ENCODE measurements at places on chromosomes 4 and X. TPM values are rescaled to one million over a fixed set of nuclear protein-coding genes. Genes with fewer than 3 reads are reported as not detected.

NRK gene
- 4.9 TPM for polyA plus RNA-seq

ANKRD50 gene
- 22.3 TPM for polyA plus RNA-seq

PRDM8 gene
- polyA plus RNA-seq, result 3.0 TPM

NR3C2 gene
- polyA plus RNA-seq, result 6.8 TPM

UGT2B17 gene
- 287 TPM for polyA plus RNA-seq

CLNK gene
- 0.52 TPM for polyA plus RNA-seq

NR0B1 gene
- polyA plus RNA-seq, result 0.21 TPM

MTNR1A gene
- polyA plus RNA-seq, result 0.48 TPM

MAGEB2 gene
- polyA plus RNA-seq, result not detected

CNOT6L gene
- 29.5 TPM for polyA plus RNA-seq

HAND2 gene
- polyA plus RNA-seq, result 37.1 TPM

GYPE gene
- 0.70 TPM for polyA plus RNA-seq

PDGFC gene
- 23.5 TPM for polyA plus RNA-seq

CXXC4 gene
- polyA plus RNA-seq, result 16.6 TPM

PAGE5 gene
- not detected for polyA plus RNA-seq

CUL4B gene
- polyA plus RNA-seq, result 37.9 TPM

NKAP gene
- polyA plus RNA-seq, result 10.2 TPM

ARHGEF38 gene
- polyA plus RNA-seq, result 10.7 TPM

LEF1 gene
- 8.5 TPM for polyA plus RNA-seq

MMGT1 gene
- 24.7 TPM for polyA plus RNA-seq

OPRPN gene
- not detected for polyA plus RNA-seq

FGF13 gene
- polyA plus RNA-seq, result 32.9 TPM

SLC49A3 gene
- 4.6 TPM for polyA plus RNA-seq

DGAT2L6 gene
- polyA plus RNA-seq, result not detected

SH3D19 gene
- 68.5 TPM for polyA plus RNA-seq

NLGN4X gene
- 7.2 TPM for polyA plus RNA-seq

TRIM61 gene
- 6.0 TPM for polyA plus RNA-seq

CLDN2 gene
- 196 TPM for polyA plus RNA-seq

ANOS1 gene
- polyA plus RNA-seq, result 5.9 TPM

SSX4B gene
- not detected for polyA plus RNA-seq

CITED1 gene
- 0.94 TPM for polyA plus RNA-seq

MND1 gene
- 6.8 TPM for polyA plus RNA-seq

XG gene
- polyA plus RNA-seq, result 0.06 TPM

BBS12 gene
- polyA plus RNA-seq, result 7.8 TPM

SLC2A9 gene
- polyA plus RNA-seq, result 28.7 TPM

WAS gene
- polyA plus RNA-seq, result 6.3 TPM

FGF5 gene
- polyA plus RNA-seq, result 0.25 TPM

SOWAHB gene
- polyA plus RNA-seq, result 3.9 TPM

TRO gene
- 33.0 TPM for polyA plus RNA-seq

TMEM192 gene
- 31.3 TPM for polyA plus RNA-seq

FAM149A gene
- polyA plus RNA-seq, result 11.8 TPM

PLAC8 gene
- polyA plus RNA-seq, result 114 TPM

BGN gene
- polyA plus RNA-seq, result 17.2 TPM

GC gene
- 50.6 TPM for polyA plus RNA-seq

TRIML1 gene
- polyA plus RNA-seq, result not detected

AMTN gene
- polyA plus RNA-seq, result not detected

ENPP6 gene
- 3.2 TPM for polyA plus RNA-seq

OTUD6A gene
- polyA plus RNA-seq, result not detected

EDNRA gene
- 15.0 TPM for polyA plus RNA-seq

SAGE1 gene
- polyA plus RNA-seq, result not detected

SPINK2 gene
- polyA plus RNA-seq, result 0.72 TPM

CT45A5 gene
- not detected for polyA plus RNA-seq

SHROOM4 gene
- polyA plus RNA-seq, result 4.5 TPM

GPR50 gene
- not detected for polyA plus RNA-seq

SYTL4 gene
- 6.0 TPM for polyA plus RNA-seq

ZNF674 gene
- polyA plus RNA-seq, result 3.9 TPM

Measured in large intestine (tissue), 12 donors.